Activated CD4-positive, alpha-beta T cell treated with anti-CD3 and anti-CD28 coated beads, Interleukin-2, amount 10 ng/mL, durations not matched to agents 7 days and 5 days (primary cell): ENCODE measurements at places on chromosomes 11 and 22. TPM values are rescaled to one million over a fixed set of nuclear protein-coding genes. Genes with fewer than 3 reads are reported as not detected.

- H3K4me3 ChIP-seq = no peak overlapping the region
- H3K4me1 ChIP-seq = no peaks in the 10 kb centered on the region
- H3K36me3 ChIP-seq = no peaks in the 10 kb centered on the region
- H3K27ac ChIP-seq = no peak overlapping the region
- H3K27me3 ChIP-seq = no peaks in the 10 kb centered on the region
- no peak for DNase-seq
These were observed 100.0 kb downstream of the NTM start for GRCh38 chr11:131470216-131470925.

DNA sequence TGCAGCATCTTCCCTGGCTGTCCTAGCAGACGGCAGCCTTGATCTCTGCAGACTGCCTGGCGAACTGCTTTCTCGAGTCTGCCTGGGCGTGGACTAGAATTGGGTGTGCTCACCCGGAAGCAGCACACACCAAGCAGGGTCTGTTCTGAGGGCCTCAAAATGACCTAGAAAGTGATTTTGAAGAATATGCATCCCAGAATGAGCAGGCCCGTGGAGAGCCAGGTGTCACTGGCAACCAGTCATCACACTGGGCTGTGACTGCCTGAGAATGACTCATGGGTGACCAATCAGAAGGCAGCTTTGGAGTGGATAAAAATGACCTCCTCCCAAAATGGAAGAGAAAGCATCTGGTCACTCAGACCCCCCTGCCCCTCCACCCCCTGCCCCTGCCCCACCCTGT lies 114.9 kb upstream of the NECTIN1 start:
- H3K4me1 ChIP-seq = no peaks in the 10 kb centered on the region
- DNase-seq = no peak
- no peak overlapping the region for H3K4me3 ChIP-seq
- H3K27ac ChIP-seq = no peak overlapping the region

DNA sequence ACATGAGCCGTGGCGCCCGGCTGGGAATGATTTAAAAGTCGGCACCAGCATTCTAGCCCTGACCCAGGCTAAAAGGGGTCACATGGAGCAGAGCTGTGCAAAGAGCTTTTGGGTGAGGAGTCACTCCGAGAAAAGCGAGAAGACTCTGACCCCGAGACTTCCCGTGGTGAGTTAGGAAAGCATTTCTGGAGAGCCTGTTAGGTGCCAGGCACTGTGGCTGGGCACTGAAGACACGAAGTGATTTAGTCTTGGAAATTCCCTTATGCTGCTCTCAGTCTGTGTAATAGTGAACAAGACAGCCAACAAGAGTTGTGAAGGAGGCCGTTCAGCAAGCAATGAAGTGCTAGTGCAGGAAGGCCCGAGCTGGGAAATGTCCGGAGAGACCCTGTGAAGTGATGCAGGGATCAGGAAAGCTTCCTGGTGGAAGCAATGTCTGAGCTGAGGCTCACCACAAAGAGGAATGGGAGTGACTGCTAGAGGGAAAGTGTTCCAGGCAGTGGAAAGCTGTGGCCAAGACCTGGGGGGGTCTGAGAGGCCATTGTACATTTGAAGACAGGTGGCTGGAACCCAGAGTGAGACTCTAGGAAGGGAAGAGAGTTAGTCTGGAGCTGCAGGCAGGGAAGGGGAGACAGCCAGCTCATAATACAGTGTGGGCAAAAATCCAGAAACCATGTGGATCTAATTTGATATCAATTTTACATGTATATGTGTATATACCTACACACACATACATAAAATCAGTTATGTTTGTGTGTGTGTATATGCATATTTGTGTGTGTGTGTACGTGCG lies 31.6 kb downstream of the MARK2 start:
- H3K4me3 ChIP-seq = no peak overlapping the region
- H3K4me1 ChIP-seq = peaks cover 87% of the 10 kb centered on the region
- DNase-seq = no peak
- H3K27me3 ChIP-seq = no peaks in the 10 kb centered on the region
- peaks cover 54% of the 10 kb centered on the region for H3K36me3 ChIP-seq

DNA sequence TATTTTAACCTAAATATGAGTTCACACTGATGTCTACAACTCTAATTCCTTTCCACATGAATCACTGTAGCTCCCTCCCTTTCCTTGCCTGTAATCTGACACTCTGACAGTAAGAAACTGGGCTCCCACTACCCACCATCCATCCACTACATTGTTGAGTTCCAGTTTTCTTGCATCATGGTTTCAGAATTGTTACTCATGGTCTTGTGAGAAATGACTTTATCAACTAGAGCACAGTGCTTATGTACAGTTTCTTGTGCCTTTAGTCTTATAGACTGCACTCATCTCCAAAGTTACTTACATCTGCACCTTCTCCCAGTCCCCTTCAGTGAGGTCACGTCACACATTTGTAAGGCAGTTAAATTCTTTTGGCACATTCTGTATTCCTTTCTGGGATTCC lies 78.6 kb downstream of the RTL6 start:
- peaks cover 38% of the 10 kb centered on the region for H3K27me3 ChIP-seq
- no peaks in the 10 kb centered on the region for H3K36me3 ChIP-seq
- no peak overlapping the region for H3K27ac ChIP-seq
- DNase-seq = no peak

Gene CARD18
- total RNA-seq = not detected

- no peaks in the 10 kb centered on the region for H3K36me3 ChIP-seq
- no peak overlapping the region for H3K4me3 ChIP-seq
- peaks cover 20% of the 10 kb centered on the region for H3K27me3 ChIP-seq
- H3K27ac ChIP-seq = no peak overlapping the region
- H3K4me1 ChIP-seq = peaks cover 2% of the 10 kb centered on the region
These were observed 41.7 kb upstream of the BMAL1 start for GRCh38 chr11:13235895-13236294.

DNA sequence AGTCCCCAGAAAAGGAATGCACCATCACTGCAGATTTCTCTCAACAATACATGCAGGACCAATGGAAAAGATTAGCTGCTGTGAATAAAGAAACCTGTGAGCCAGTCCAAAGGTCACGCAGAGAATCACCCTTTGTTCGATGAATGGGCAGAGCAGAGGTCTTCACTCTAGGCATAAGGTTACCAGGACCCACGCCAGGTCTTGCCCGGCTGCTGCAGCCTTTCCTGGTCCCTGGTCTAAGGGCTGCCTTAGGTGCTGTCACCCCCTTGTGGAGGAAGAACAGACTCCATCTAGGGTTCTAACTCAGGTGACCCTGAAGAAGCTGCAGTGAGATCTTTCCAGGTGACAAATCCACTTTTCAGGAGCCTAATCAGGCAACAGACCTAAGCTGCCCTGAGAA lies 29.0 kb upstream of the NAP1L4 start:
- peaks cover 71% of the 10 kb centered on the region for H3K36me3 ChIP-seq
- H3K27me3 ChIP-seq = no peaks in the 10 kb centered on the region
- H3K4me3 ChIP-seq = no peak overlapping the region
- H3K27ac ChIP-seq = peak overlapping the region; percentile 57
- peak; percentile 46 for DNase-seq
- H3K4me1 ChIP-seq = peaks cover 65% of the 10 kb centered on the region

GRCh38 chr11:47508240-47508957 lies 44.5 kb downstream of the CELF1 start:
- peaks cover 70% of the 10 kb centered on the region for H3K4me1 ChIP-seq
- peaks cover 14% of the 10 kb centered on the region for H3K36me3 ChIP-seq
- peak overlapping the region; percentile 59 for H3K27ac ChIP-seq
- DNase-seq = no peak
- H3K4me3 ChIP-seq = no peak overlapping the region

Gene VPS11
- 39.7 TPM for total RNA-seq

DNA sequence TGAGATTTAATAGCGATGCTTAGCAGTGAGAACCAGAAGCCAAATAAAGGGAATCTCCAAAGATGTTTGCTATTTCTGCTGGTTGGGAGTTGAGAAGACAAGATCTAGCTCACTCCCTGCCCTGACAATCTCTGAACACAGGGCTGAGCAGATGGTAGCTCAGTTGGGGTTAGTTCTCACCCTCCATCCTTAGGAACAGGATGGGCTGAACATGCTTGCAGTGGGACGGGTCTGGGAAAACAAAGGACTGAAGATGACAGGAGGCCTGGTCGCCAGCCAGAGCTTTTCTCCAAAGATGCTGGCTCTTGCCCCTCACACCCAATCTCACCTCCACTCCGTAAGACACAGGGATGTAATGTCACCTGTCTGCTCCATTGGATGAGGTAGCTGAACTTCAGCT lies 72.7 kb downstream of the SC5D start:
- H3K4me1 ChIP-seq = peaks cover 27% of the 10 kb centered on the region
- no peak overlapping the region for H3K27ac ChIP-seq
- DNase-seq = no peak
- H3K27me3 ChIP-seq = no peaks in the 10 kb centered on the region
- H3K36me3 ChIP-seq = peaks cover 11% of the 10 kb centered on the region

DNA sequence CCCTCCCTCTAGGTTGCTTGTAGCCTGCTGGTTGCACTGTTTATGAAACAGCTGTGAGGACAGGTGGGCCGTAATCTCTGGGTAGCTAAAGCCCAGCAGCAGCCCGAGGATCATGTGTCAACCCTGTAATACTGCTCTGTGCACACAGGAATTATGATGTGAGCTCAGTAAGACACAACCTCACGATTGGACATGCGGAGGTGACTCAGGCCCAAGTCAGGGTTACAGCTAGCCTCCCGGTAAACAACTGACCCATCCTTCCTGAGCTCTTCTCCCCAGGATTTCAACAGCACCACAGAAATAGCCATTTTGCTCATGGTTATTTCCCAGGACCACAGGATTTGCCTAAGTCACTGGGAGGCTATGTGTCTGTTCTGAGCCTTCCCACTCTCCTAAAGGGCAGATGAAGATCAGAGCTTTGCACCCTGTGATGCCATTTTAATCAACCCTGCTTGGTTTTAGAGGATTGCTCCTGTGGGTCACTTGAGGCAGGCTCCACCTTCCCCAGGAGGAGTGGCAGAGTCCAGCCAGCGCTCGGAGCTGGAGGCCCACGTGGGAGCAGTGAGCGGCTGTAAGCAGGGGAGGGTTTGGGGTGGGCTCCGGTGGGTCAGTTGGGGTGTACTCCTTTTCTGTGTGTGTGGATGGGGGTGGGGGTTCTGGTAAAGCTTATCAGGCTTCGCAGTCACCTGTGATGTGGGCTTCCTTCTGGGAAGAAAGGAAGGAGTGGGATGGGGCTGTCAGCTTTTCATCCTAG lies at the start of gene AMPD3:
AMPD3 (plus strand) TSS at position 387 of the 754 bp plus-strand sequence. CDS start 6,256 bp downstream, outside the sequence.
- H3K27me3 ChIP-seq = peaks cover 2% of the 10 kb centered on the region
- no peak for DNase-seq
- H3K4me1 ChIP-seq = peaks cover 69% of the 10 kb centered on the region
- H3K36me3 ChIP-seq = peaks cover 2% of the 10 kb centered on the region

- H3K27me3 ChIP-seq = peaks cover 2% of the 10 kb centered on the region
- no peak overlapping the region for H3K4me3 ChIP-seq
- H3K4me1 ChIP-seq = no peaks in the 10 kb centered on the region
- H3K27ac ChIP-seq = no peak overlapping the region
These were observed 58.2 kb upstream of the LMO1 start for GRCh38 chr11:8321876-8322275.

Gene GNG3
- total RNA-seq = not detected

DNA sequence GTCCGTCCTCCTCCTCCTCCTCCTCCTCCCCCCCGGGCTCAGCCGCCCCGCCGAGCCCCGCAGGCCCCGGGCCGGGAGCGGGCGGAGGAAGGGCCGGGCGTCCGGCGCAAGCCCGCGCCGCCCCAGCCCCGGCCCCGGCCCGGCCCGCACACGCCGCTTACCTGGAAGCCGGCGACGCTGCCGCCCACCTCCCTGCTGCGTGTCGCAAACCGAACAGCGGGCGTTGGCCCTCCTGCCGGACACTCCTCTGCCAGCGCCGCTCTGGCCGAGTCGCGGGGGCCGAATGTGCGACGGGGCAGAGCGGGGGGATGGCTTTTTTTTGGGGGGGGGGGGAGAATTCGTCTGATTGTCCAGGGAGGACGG lies 1.1 kb downstream of the IGF2 start:
- peaks cover 56% of the 10 kb centered on the region for H3K27me3 ChIP-seq
- peaks cover 7% of the 10 kb centered on the region for H3K4me1 ChIP-seq
- H3K4me3 ChIP-seq = no peak overlapping the region
- H3K36me3 ChIP-seq = no peaks in the 10 kb centered on the region
- no peak overlapping the region for H3K27ac ChIP-seq

DNA sequence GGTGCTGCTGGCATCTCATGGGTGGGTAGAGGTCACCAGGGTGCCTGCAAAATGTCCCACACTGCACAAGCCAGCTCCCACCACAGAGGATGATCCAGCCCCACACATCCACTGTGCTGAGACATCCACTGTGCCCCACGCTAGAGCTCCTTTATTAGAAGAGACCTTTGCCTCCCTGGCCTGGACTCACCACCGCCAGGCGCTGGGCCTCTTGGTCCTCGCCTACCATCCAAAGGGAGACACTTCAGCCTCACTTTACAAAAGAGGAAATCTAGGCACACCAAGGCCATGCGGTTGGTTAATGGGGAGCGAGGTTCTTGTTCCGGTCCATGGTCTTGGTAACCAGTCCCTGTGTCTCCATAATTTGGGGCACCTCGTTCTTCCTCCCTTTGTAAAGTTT lies 3.4 kb upstream of the ANO1 start:
- H3K27ac ChIP-seq = no peak overlapping the region
- H3K27me3 ChIP-seq = peaks cover 64% of the 10 kb centered on the region
- no peak overlapping the region for H3K4me3 ChIP-seq
- H3K36me3 ChIP-seq = no peaks in the 10 kb centered on the region

Gene PLAAT3
- total RNA-seq = 1.3 TPM

GRCh38 chr22:49132009-49132408 lies 695.7 kb downstream of the BRD1 start:
- H3K4me1 ChIP-seq = no peaks in the 10 kb centered on the region
- H3K4me3 ChIP-seq = no peak overlapping the region
- no peak overlapping the region for H3K27ac ChIP-seq
- no peaks in the 10 kb centered on the region for H3K36me3 ChIP-seq

Gene OR51E2
- not detected for total RNA-seq

Gene NTM
- total RNA-seq = not detected

- H3K4me1 ChIP-seq = peaks cover 29% of the 10 kb centered on the region
- DNase-seq = no peak
- H3K36me3 ChIP-seq = peaks cover 2% of the 10 kb centered on the region
These were observed 1.5 kb downstream of the SIDT2 start for GRCh38 chr11:117180020-117180419.

DNA sequence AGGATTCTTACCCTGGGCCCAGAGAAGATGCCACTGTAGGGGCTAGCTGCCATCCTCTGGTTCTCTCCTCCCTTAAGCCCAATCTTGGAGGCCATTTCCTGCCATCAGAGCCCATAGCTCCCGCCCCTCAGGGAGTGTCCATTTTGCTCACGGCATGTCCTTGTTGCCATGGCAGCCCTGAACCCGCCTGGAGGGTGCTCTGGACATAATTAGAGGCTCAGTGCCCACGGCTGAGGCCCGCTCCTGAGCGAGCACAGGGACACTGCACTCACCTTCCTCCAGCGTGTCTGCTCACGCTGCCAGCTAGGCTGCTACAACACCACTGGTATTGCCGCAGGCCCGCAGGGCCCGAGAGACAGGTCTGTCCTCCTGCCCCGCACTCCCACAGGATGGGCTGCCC lies 11.1 kb upstream of the SUSD2 start:
- H3K36me3 ChIP-seq = peaks cover 18% of the 10 kb centered on the region
- no peak overlapping the region for H3K4me3 ChIP-seq

DNA sequence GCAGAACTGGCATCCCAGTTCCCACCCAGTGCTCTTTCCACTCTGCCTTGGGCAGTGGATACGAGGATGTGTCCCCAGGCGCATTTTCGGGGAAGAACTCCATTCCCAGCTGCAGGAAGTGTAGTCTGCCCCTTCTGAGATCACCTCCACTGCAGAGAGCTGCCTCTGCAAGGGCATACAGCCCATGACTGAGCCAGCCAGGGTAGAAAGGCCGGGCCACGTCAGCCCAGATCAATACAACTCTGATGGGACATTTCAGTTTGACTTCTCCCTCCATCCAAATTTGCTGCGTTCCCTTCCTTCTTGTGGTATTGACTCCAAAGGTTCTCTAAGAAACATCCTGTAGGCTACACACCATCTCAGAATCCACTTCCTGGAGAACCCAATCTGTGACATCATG lies 19.7 kb downstream of the MOGAT2 start:
- H3K27me3 ChIP-seq = peaks cover 26% of the 10 kb centered on the region
- H3K4me3 ChIP-seq = no peak overlapping the region
- no peak for DNase-seq
- H3K4me1 ChIP-seq = no peaks in the 10 kb centered on the region
